HS-5 (cell line): ENCODE measurements at places on chromosomes 4 and X.

- no peak for DNase-seq
These were observed 18.0 kb upstream of the RHOXF2 start for GRCh38 chrX:120140293-120140981.

- DNase-seq: peak; percentile 79
These were observed 102.0 kb downstream of the RTL5 start for GRCh38 chrX:72029483-72030411.

GRCh38 chr4:145938618-145939440 lies at the start of gene ZNF827:
ZNF827 (minus strand) TSS chr4:145938823; CDS start chr4:145938407, 416 bp downstream.
- no peak for DNase-seq

- no peak for DNase-seq
These were observed at the start of gene RASSF6 for GRCh38 chr4:73620115-73620792. RASSF6 (minus strand) TSS chr4:73620436; CDS start chr4:73611795, 8,641 bp downstream.

DNA sequence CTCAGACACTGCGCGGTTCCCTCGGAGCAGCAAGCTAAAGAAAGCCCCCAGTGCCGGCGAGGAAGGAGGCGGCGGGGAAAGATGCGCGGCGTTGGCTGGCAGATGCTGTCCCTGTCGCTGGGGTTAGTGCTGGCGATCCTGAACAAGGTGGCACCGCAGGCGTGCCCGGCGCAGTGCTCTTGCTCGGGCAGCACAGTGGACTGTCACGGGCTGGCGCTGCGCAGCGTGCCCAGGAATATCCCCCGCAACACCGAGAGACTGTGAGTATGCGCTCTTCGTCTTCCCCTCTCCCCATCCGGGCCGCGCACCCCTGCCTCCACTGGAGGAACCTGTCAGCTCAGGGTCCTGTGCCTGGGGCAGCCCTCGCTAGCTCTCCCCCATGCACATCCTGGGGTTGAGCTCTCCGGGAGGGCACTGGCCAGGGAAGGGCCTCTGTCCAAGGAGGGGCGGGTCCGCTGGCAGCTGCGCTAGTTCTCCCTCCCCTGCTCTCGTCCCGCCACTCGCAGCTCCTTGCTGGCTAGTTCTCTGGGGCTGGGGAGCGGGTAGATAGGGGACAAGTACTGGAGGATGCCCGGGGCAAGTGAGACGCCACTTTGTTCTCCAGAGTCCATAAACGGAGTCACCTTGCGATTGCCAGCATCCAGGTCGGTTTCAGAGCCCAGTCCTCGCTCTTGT lies 2.2 kb downstream of the SLIT2 start:
- no peak for DNase-seq

DNA sequence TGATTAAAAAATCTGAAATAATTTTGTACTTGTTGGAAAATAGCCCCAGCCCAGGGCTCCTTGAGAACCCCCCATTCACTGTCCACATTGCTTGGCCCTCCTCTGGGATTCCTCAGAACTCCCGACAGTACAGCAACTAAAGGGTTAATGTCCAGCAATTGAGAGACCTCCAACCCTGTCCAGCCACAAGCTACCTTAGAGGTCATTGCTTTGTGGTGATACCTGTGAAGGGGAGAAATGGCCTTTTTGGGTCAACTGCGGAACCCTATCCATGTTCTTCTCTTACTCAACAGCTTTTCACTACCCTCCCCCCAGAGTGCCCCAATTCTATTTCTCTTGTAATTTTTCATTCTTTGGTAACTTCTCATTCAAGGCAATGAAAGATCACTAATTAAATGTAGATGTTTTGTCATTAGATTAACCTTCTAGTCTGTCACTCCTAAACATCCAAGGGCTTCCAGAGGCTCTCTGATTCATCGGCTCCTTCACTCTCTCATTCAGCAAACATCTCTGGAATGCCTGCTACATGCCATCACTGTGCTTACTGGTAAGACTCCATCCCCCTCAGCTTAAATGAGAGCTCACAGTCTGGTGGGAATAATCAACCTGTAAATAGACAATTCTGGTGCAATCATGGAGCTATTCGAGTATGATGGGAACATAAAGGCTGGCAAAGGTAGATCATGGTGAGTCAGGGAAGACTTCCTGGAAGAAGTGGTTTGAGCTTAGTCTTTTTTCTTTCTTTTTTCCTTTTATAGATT lies 241.4 kb upstream of the PGRMC2 start:
- DNase-seq: peak; percentile 94

DNA sequence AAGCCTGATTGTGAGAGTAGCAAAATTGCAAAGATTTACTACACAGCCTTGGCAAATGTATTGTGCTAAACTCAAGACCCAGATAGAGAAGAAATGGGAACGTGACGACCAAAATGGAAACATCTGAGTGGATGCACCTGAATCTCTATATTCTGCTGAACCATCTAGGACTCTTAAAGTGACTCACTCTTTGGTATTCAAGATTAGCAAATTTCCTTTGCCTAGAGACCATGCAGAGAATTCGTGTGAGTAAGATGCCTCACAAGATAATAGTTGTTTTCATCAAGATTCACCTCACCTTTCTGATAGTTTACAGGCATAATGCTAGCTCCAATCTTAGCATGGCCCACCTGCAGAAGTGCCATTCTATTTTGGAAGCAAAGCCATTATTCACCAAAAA lies 14.4 kb upstream of the ATOH1 start:
- no peak for DNase-seq

DNA sequence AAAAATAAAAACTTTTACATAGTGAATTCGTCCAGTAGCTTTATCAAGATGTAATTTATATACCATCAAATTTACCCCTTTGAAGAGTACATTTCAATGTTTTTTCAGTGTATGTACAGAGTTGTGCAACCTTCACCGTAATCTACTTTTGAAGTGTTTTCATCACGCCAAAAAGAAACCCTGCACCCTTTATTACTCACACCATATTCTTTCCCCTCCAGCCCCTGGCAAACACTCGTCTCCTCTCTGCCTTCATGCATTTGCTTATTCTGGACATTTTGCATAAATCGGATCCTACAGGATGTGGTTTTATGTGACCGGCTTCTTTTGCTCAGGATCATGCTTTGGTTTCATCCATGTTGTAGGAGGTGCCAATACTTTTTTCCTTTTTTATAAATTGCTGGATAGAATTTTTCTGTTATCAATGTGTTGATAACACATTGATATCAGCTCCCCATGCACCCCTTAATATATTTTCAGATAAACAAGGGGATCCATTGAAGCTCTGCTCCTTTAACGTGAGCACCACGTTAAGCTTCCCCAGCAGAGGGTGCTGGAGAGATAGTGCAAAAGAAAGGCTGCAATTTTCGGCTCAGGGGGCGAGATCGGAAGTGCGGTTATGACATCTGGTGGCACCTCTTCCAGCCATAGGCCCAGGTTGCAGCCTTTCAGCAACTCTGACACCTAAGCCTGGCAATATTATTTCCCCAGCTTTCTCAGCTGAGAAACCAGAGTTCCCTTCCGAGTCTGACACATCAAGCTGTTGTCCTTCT lies 100.1 kb upstream of the VCX3B start:
- DNase-seq: no peak

DNA sequence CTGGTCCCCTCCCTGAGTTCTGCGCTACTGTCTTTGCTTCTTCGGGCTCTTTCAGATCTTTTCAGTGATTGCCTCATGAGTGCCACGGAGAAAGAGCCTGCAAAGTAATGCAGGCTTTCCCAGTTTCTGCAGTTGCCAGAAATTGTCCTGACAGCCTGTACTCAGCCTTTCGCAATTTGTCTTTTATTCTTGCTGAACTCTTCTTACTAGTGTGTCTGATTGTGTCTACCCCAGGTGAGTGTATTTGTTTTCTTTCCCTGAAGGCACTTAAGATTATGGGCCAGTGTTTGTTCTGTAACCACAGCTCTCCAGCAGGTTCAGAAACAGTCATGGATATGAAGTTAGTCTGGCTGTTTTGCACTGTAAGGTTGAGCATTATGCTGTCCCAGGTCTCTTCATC lies 47.1 kb downstream of the FAM193A start:
- DNase-seq: no peak

- no peak for DNase-seq
These were observed 19.1 kb upstream of the ANTXR2 start for GRCh38 chr4:80092088-80092487.

GRCh38 chrX:153724252-153725038 lies at the start of the genes ABCD1 and BCAP31:
ABCD1 (plus strand) TSS chrX:153724856; CDS start chrX:153725267, 411 bp downstream.
BCAP31 (minus strand) TSS chrX:153724387; CDS start chrX:153723244, 1,143 bp downstream.
- peak; percentile 42 for DNase-seq

- DNase-seq: no peak
These were observed 35.7 kb downstream of the APBB2 start for GRCh38 chr4:41178372-41179370.

DNA sequence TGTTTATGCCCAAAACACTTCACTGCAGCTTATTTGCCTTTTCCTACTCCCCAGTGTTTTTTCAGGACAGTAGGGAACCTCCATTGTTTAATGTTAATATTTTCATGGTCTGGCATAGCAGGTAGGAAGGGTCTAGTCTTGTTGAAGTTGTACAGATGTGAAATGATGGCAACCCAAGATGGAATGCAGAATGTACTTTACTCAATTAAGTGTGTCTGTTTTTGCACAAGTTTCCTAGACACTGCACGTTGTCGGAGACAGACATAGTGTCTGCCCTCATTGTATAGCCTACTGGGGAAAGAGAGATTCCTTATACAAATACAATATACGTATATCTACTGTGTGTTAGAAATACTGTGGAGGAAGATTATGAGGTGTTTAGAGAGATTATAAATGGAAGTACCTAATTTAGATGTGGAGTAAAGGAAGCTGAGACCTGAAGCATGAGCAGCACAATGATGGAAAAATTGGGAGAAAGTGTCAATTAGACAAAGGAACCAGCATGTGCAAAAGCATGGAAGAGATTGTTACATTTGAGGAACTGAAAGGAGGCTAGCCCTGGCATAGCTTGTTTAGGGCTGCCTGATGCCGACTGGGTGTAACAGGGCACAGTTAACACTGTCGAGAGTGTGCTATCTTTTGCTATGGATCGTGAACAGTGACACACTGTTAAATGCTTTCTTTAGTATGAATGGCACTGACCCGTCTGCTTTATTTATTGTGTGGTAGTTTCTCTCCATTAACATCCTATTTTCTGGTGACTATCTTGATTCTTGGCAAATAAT lies 18.4 kb downstream of the CPEB2 start:
- DNase-seq: no peak
